IgD-negative memory B cell (primary cell): ENCODE measurements at places on chromosomes 1 and 21. TPM values are rescaled to one million over a fixed set of nuclear protein-coding genes. Genes with fewer than 3 reads are reported as not detected.

The AMY2A gene
- polyA plus RNA-seq = not detected

The HORMAD1 gene
- polyA plus RNA-seq = 0.84 TPM

The NPL gene
- polyA plus RNA-seq = 4.8 TPM

The RAVER2 gene
- 1.2 TPM for polyA plus RNA-seq

The IVL gene
- not detected for polyA plus RNA-seq

The UBASH3A gene
- 1.6 TPM for polyA plus RNA-seq

The PTGER3 gene
- not detected for polyA plus RNA-seq

The DNALI1 gene
- polyA plus RNA-seq = not detected

The CHIA gene
- polyA plus RNA-seq = 1.0 TPM

The PIK3CD gene
- polyA plus RNA-seq = 82.6 TPM

The PER3 gene
- 1.4 TPM for polyA plus RNA-seq

The HYI gene
- 6.5 TPM for polyA plus RNA-seq

The AMY1C gene
- not detected for polyA plus RNA-seq

The OR4F29 gene
- not detected for polyA plus RNA-seq

The IQGAP3 gene
- polyA plus RNA-seq = not detected

The CADM3 gene
- 0.13 TPM for polyA plus RNA-seq

The RAB42 gene
- polyA plus RNA-seq = not detected

The DIPK1A gene
- 29.2 TPM for polyA plus RNA-seq

The IQCC gene
- polyA plus RNA-seq = 1.7 TPM

The FCRL5 gene
- polyA plus RNA-seq = 26.5 TPM

The NCAM2 gene
- not detected for polyA plus RNA-seq

The LEMD1 gene
- not detected for polyA plus RNA-seq

The NBPF19 gene
- polyA plus RNA-seq = 3.3 TPM

The ZNF678 gene
- 9.3 TPM for polyA plus RNA-seq

The MAB21L3 gene
- not detected for polyA plus RNA-seq

The FCMR gene
- polyA plus RNA-seq = 1,091 TPM

The URB1 gene
- polyA plus RNA-seq = 1.8 TPM

The HES5 gene
- polyA plus RNA-seq = not detected

The CFHR4 gene
- polyA plus RNA-seq = not detected

The OR6N1 gene
- polyA plus RNA-seq = not detected

The GBP5 gene
- 8.9 TPM for polyA plus RNA-seq

The RXRG gene
- not detected for polyA plus RNA-seq

The FAM151A gene
- not detected for polyA plus RNA-seq

The CR1L gene
- polyA plus RNA-seq = not detected

The INTS7 gene
- 14.1 TPM for polyA plus RNA-seq

The TTC3 gene
- polyA plus RNA-seq = 82.7 TPM

The FBXO28 gene
- polyA plus RNA-seq = 20.4 TPM

The SPRR2E gene
- not detected for polyA plus RNA-seq

The TPTE gene
- polyA plus RNA-seq = not detected

The SELE gene
- not detected for polyA plus RNA-seq

The PLA2G5 gene
- polyA plus RNA-seq = not detected

The DCDC2B gene
- polyA plus RNA-seq = not detected

The TSPAN2 gene
- 2.0 TPM for polyA plus RNA-seq

The CD1E gene
- not detected for polyA plus RNA-seq

The CCDC30 gene
- polyA plus RNA-seq = 1.5 TPM

The NBPF11 gene
- polyA plus RNA-seq = 9.3 TPM

The EPRS1 gene
- polyA plus RNA-seq = 53.4 TPM

The GPR52 gene
- polyA plus RNA-seq = not detected

The TINAGL1 gene
- not detected for polyA plus RNA-seq

The POU3F1 gene
- not detected for polyA plus RNA-seq

The PBX1 gene
- 0.34 TPM for polyA plus RNA-seq

The MROH9 gene
- not detected for polyA plus RNA-seq

The TCEA3 gene
- polyA plus RNA-seq = 0.69 TPM

The NBPF6 gene
- not detected for polyA plus RNA-seq

The CAPN8 gene
- polyA plus RNA-seq = not detected

The PLPPR5 gene
- not detected for polyA plus RNA-seq

The S100A7A gene
- polyA plus RNA-seq = not detected

The CLCA4 gene
- 0.16 TPM for polyA plus RNA-seq

The LCE1C gene
- not detected for polyA plus RNA-seq

The NBPF14 gene
- 30.1 TPM for polyA plus RNA-seq
